ENCODE measurements at places on chromosomes 5 and 9.

GRCh38 chr9:90890146-90890810 is 88.7 kb downstream of the SYK start:
- no peaks in the 10 kb centered on the region for H3K27me3 ChIP-seq
- DNase-seq: no peak
- no peaks in the 10 kb centered on the region for H3K36me3 ChIP-seq
- H3K4me3 ChIP-seq: no peak overlapping the region
- no peaks in the 10 kb centered on the region for H3K4me1 ChIP-seq

DNA sequence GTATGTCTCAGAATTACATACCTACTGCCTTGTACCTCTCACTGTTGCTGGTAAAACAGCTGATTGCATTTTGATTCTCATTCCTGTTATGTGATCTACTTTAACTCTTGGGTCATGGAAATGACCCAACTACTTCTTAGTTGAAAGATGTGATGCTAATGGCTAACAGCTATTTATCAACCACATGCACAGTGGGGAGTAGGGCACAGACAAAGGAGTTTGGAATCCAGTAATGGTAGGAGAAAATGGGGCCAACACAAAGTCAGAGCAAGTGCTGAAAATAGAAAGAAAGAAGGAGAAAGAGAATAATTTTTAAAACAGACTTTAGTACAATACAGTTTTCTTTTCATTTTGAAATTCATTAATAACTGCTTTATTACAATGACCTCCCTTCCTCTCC is 241.0 kb downstream of the PTPRD start:
- no peaks in the 10 kb centered on the region for H3K4me1 ChIP-seq
- H3K4me3 ChIP-seq: no peak overlapping the region
- H3K27ac ChIP-seq: no peak overlapping the region
- no peaks in the 10 kb centered on the region for H3K36me3 ChIP-seq
- no peak for DNase-seq
- no peaks in the 10 kb centered on the region for H3K27me3 ChIP-seq

DNA sequence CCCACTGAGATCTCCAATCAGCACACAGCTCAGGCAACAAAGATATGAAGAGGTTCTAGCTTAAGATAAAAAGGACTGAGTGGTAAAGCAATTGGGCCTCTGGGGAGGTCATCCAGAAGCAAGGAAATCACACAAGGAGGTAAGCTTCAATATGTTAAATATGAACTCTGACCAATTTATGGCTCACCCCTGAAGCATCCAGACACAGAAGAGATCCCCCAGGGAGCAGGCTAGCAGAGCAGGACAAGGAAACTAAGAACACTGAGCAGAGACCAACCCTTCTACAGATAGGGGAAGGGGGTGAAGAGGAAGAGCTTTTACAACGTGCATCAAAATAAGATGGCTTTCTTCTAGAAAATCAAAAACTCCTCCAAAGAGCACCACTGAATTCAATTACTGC is 616.2 kb downstream of the DNAH5 start:
- no peak overlapping the region for H3K4me3 ChIP-seq
- no peaks in the 10 kb centered on the region for H3K27me3 ChIP-seq
- H3K27ac ChIP-seq: no peak overlapping the region
- H3K36me3 ChIP-seq: no peaks in the 10 kb centered on the region

- no peak overlapping the region for H3K27ac ChIP-seq
- no peaks in the 10 kb centered on the region for H3K27me3 ChIP-seq
- H3K4me1 ChIP-seq: no peaks in the 10 kb centered on the region
Observed at GRCh38 chr5:1494780-1495524, 28.8 kb downstream of the LPCAT1 start.

DNA sequence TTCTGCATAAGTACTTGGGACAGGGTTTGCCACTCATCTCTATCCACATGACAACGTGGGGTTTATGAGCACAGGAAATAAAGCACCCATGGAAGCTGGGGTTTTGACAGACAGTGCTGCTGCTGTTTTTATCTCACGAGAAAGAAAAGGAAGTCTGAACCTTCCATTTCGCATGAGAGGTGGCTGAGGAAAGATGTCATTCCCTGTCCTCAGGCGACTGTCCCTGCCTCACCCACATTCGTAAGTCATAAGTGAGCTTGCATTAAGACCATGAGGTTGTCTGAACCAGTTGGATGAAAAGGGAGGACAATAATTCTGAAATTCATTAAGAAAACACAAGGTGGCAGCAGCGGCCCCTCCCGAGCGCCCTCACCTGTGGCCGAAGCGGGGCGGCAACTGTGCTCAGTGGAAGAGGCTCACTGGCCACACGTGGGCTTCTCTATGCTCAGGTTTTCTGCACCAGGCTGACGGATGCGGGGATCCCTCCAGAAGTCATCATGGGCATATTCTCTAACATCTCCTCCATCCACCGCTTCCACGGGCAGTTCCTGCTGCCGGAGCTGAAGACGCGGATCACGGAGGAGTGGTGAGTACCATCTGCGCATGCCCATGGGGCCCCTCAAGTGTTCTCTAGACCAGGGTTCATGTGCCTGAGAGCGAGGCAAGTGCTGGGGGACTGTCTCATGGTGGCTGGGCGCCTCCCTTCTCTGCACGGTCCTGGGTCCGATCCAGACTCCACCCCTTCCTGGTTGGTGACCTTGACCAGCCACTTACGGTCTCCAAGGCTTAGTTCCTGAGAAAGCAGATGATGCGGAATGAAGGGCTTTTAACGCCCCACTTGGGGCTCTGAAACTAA is 54.7 kb upstream of the SUSD3 start:
- peak; percentile 62 for DNase-seq
- H3K36me3 ChIP-seq: no peaks in the 10 kb centered on the region
- no peaks in the 10 kb centered on the region for H3K4me1 ChIP-seq
- H3K4me3 ChIP-seq: peak overlapping the region; percentile 31

- no peaks in the 10 kb centered on the region for H3K27me3 ChIP-seq
- DNase-seq: no peak
- peaks cover 3% of the 10 kb centered on the region for H3K4me1 ChIP-seq
- H3K27ac ChIP-seq: no peak overlapping the region
Observed at GRCh38 chr5:127517110-127517479, 345 bp upstream of the PRRC1 start.

DNA sequence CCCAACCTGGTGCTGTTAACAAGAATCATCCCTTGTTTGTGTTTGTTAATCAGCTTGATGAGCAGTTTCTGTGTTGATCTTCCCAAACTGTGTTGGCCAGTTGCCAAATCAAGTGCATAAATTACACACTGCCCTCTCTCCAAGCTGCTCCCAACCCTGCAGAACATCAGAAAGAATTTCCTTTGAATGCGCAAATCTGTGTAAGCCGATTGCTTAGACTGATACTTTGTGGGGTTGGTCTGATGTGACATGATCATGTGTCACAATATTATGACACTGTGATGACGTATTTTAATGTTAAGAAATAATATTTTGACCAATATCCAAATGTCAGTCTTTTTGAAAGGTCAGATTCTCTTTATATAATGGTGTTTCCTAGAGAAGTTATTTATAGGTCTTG is 766.4 kb upstream of the WWC1 start:
- no peak overlapping the region for H3K4me3 ChIP-seq
- no peak for DNase-seq
- H3K36me3 ChIP-seq: no peaks in the 10 kb centered on the region
- H3K27ac ChIP-seq: no peak overlapping the region
- H3K27me3 ChIP-seq: no peaks in the 10 kb centered on the region

GRCh38 chr9:131043646-131044045 is 34.7 kb downstream of the LAMC3 start:
- DNase-seq: no peak
- H3K27ac ChIP-seq: no peak overlapping the region
- no peaks in the 10 kb centered on the region for H3K27me3 ChIP-seq
- H3K36me3 ChIP-seq: no peaks in the 10 kb centered on the region

GRCh38 chr9:37302277-37302676 is 120.2 kb upstream of the GRHPR start:
- DNase-seq: peak; percentile 74
- H3K36me3 ChIP-seq: no peaks in the 10 kb centered on the region
- peaks cover 24% of the 10 kb centered on the region for H3K4me1 ChIP-seq
- H3K27ac ChIP-seq: peak overlapping the region; percentile 42
- no peak overlapping the region for H3K4me3 ChIP-seq

GRCh38 chr9:121200356-121200755 is 1.3 kb downstream of the RAB14 start:
- no peak for DNase-seq
- H3K4me1 ChIP-seq: peaks cover 47% of the 10 kb centered on the region
- H3K36me3 ChIP-seq: no peaks in the 10 kb centered on the region
- no peaks in the 10 kb centered on the region for H3K27me3 ChIP-seq
- peak overlapping the region; percentile 93 for H3K27ac ChIP-seq

- no peak overlapping the region for H3K27ac ChIP-seq
- no peak overlapping the region for H3K4me3 ChIP-seq
Observed at GRCh38 chr5:142106061-142106460, 2.5 kb upstream of the NDFIP1 start.

GRCh38 chr5:180133060-180133459 is 61.5 kb upstream of the RNF130 start:
- no peak overlapping the region for H3K27ac ChIP-seq
- no peaks in the 10 kb centered on the region for H3K4me1 ChIP-seq
- no peaks in the 10 kb centered on the region for H3K27me3 ChIP-seq
- H3K36me3 ChIP-seq: no peaks in the 10 kb centered on the region

DNA sequence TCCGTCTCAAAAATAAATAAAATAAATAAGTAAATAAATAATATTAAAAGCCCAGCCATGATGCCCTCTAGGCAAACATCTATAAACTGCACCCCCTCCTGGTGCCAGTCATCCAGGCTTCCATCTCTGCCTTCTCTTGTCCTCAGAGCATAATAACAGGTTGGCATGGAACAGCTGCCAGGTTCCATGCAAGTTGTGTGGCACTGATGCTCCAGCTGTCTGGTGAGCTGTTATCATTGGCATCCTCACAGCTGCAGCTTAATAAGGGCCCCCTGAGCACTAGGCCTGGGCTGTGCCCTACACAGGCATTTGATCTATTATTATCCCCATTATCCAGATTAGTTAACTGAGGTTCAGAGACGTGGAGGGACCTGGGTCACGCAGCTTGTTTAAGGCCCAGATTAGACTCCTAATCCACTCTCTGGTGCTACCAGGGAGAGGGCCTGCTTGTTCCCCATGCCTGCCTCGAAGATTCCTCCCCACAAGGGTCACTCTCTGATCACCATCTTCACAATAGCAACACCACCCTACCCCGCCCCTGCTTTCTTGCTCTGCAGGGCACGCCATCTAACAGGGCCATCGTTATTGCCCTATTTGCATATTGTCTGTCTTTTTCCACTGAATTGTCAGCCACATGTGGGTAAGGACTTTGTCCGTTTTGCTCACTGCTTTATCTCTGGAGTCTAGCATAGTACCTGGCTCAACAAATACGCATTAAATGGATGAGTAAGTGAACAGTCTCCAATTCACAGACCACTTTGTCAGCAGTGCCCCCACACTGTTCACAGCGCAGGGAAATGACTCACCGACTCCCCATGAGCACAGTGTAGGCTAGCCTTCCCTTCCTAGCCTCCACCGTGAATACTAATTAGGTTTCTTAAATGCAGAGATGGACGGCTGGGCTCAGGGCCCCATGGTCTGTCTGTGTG is 1.5 kb upstream of the DNM1 start:
- no peaks in the 10 kb centered on the region for H3K36me3 ChIP-seq
- H3K4me3 ChIP-seq: no peak overlapping the region
- DNase-seq: peak; percentile 74

DNA sequence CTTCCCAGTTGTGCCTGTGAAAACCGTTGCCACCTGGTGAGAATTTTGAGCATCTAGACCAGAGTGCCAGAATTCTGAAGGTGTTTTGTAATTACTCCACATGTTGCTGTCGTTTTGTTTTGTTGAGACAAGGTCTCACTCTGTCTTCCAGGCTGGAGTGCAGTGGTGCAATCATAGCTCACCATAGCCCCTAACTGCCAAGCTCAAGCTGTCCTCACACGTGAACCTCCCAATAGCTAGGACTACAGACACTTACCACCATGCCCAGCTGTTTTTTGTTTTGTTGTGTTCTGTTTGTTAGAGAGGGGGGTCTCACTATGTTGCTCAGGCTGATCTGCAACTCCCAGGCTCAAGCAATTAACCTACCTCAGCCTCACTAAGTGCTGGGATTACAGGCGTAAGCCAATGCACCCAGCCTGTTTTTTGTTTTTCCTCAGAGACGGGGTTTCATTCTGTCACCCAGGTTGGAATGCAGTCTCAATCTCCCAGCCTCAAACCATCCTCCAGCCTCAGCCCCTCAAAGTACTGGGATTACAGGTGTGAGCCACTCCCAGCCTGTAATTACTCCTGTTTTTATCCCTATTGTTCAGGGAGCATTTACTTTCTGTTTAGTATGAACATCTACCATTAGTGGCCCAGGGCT is 121.1 kb upstream of the DMRT1 start:
- no peak overlapping the region for H3K4me3 ChIP-seq
- no peaks in the 10 kb centered on the region for H3K27me3 ChIP-seq
- H3K4me1 ChIP-seq: no peaks in the 10 kb centered on the region
- no peak for DNase-seq
- H3K36me3 ChIP-seq: no peaks in the 10 kb centered on the region

DNA sequence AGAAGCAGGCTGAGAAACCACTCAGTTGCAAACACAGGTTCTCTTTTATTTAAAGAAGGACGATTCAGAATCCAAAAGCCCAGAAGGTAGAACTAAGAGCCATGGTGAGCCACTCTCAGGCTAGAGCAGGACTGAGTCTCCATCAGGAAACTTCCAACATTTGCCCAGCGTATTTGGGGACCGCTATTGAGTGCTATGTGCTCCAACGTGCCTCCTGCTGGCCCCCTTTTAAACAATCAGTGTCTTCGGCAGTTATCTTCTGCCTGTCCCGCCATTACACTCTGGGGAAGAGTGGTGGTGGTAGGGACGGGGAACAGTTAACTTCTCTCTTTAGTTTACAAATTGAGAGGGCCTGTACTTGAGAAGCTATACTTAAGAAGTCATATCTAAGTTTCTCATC is 78.1 kb downstream of the DENND1A start:
- H3K4me3 ChIP-seq: no peak overlapping the region
- peaks cover 48% of the 10 kb centered on the region for H3K27me3 ChIP-seq
- H3K36me3 ChIP-seq: no peaks in the 10 kb centered on the region
- no peak for DNase-seq
- no peak overlapping the region for H3K27ac ChIP-seq

GRCh38 chr9:116285320-116285719 is 131.7 kb downstream of the PAPPA start:
- peaks cover 12% of the 10 kb centered on the region for H3K4me1 ChIP-seq
- no peak for DNase-seq
- no peaks in the 10 kb centered on the region for H3K27me3 ChIP-seq
- H3K27ac ChIP-seq: no peak overlapping the region

- H3K4me1 ChIP-seq: peaks cover 18% of the 10 kb centered on the region
- H3K27me3 ChIP-seq: no peaks in the 10 kb centered on the region
- H3K27ac ChIP-seq: no peak overlapping the region
- H3K4me3 ChIP-seq: no peak overlapping the region
- peak; percentile 88 for DNase-seq
Observed at GRCh38 chr9:28158451-28158850, 585.2 kb upstream of the C9orf72 start.

DNA sequence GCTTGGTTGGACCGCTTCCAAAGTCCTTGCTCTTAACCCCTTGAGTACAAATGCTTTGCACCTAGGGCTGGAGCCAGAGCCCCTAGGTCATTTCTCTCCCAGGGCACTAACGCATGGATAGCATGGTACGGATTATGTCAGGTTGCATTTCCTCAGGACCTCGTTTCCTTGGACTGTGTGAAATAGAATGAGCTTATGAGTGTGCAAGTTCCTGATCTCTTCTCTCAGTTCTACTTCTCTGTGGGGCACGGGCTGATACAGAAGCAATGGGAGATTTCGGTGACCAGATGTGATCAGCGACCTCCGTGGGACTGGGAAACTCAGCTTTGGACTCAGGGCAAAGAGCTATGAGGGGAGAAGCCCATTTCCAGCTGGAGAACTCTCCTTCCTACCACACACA is 14.2 kb downstream of the SPARC start:
- H3K36me3 ChIP-seq: peaks cover 56% of the 10 kb centered on the region
- peaks cover 27% of the 10 kb centered on the region for H3K4me1 ChIP-seq
- H3K4me3 ChIP-seq: no peak overlapping the region
- no peaks in the 10 kb centered on the region for H3K27me3 ChIP-seq
- H3K27ac ChIP-seq: no peak overlapping the region
- no peak for DNase-seq

All from A673 (cell line).